LHCN-M2 (cell line): ENCODE measurements at places on chromosomes 6 and 20. TPM values are rescaled to one million over a fixed set of nuclear protein-coding genes. Genes with fewer than 3 reads are reported as not detected.

The SMOC2 gene
- total RNA-seq, result not detected in 2 replicates

- no peak for DNase-seq
Measured at GRCh38 chr6:102813489-102814275, 1420.2 kb downstream of the GRIK2 start.

The MBOAT1 gene
- total RNA-seq, result 3.3 and 3.8 TPM in 2 replicates

GRCh38 chr6:51542475-51542874 lies 544.9 kb downstream of the PKHD1 start:
- DNase-seq, result no peak

- peak; percentile 96 for DNase-seq
Measured at GRCh38 chr6:82144007-82144851, 103.3 kb downstream of the IBTK start.

DNA sequence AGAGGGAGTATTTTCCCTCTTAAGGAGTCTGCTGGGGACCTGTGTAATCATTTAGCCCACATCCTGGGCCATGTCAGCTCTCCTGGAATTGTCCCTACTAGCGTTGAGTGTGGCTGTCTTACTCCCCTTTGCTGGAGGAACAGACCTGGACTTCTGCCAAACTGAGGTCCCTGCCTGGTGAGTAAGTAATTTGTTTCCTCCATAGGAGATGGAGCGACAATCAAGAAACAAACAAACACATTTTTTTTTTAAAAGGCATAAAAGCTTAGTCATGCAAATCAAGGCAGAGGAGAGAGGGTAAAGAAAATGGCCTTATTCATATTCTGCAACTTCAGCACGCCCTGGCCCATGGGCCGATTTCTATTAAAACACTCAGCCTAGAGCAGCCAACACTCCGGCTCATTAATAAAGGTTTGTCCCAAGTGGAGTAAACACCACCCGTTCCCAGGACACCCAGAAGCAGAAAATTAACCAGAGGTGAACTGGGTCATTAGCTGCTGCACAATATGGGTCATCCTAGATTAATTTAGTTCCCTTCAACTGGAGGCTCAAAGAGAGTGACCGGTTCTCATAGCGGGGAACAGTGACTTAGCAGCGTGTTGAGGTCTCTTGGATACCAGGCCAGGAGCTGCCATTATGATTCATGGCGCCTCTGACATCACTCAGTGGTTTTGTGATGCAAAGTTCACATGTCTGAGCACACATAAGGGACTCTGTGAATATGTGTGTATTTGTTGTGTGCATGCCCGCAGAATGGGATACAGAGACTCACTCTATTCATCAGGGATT lies 165.0 kb upstream of the SULF2 start:
- DNase-seq, result no peak

The OR12D3 gene
- total RNA-seq, result not detected in 2 replicates
